ENCODE measurements at places on chromosomes 6 and 20. TPM values are rescaled to one million over a fixed set of nuclear protein-coding genes. Genes with fewer than 3 reads are reported as not detected.

C20orf141 gene
- total RNA-seq = not detected

GRCh38 chr6:135002229-135002844 lies 52.3 kb downstream of the HBS1L start:
- no peak for DNase-seq

TFAP2C gene
- not detected for total RNA-seq

GRCh38 chr20:15047601-15048000 lies 710.2 kb upstream of the FLRT3 start:
- no peak for DNase-seq

DNA sequence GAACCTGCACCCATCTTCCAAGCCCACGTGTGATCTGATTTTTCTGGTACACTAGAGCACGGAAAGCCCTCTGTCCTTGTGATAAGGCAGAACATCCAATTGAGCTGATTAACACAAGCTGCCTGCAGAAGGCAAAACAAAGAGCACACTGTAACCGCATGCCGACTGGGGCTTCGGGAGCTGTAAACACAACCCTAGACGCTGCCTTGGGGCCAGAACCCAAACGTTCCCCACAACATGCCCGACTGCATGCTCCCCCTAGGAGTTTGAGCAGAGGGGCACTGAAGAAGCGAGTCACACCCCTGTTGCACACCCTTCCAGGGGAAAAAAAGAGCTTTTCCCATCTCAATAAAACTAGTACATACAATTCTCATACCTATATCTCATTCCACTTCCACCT lies 470.7 kb downstream of the HTR1B start:
- DNase-seq = no peak

SIGLEC1 gene
- not detected for total RNA-seq

KCNS1 gene
- not detected for total RNA-seq

Data from activated naive CD4-positive, alpha-beta T cell treated with anti-CD3 and anti-CD28 coated beads, Interleukin-2, amount 50 U/mL, for 72 hours (primary cell).